ENCODE measurements at places on chromosomes 16 and 17.

- DNase-seq = no peak
Measured at GRCh38 chr16:54193665-54194333, 92.8 kb downstream of the IRX3 start.

GRCh38 chr17:2482218-2482617 lies 29.5 kb downstream of the METTL16 start:
- DNase-seq = no peak

GRCh38 chr17:61144617-61145564 lies 254.8 kb upstream of the TBX2 start:
- DNase-seq = no peak

DNA sequence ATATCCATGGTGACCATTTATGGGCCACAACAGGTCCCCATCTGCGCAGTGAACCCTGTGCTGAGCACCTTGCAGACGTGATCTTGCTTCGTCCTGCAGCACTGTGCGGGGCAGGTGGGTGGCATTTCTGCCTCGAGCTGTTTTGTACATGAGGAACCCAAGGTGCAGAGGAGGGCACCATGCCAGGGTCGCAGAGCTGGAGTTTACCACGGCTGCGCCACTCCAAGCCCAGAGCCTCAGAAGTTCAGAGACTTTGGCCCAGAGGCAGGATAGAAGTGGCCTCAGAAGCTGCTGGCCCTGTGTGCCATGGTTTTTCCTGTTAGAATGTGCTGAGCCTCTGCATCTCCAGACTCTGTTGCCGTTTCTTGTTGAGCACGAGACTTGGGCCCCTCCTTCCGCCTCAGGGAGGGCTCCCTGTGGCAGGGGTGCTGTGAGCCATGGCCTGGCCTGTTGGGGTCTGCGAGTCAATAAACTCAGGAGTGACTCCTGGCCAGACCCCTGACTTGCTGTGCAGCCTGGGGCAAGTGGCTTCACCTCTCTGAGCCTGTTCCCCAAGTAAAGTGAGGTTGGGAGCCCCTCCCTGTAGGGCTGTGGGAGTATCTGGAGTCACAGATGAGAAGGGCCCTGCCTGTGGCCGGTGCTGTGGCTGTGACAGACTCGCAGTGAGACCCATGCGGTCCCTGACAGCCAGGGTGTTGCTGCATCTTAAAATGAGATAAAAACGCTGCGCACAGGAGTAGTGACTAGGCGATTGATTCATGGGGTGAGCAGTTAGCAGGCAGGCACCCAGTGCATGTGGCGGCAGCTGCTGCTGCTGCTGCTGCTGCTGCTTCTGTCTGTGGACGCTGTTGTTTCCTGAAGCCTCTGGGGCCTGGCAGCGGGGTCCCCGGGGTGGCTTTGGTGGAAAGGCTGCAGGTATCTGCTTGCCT lies 11.8 kb downstream of the MAP2K3 start:
- DNase-seq = no peak

DNA sequence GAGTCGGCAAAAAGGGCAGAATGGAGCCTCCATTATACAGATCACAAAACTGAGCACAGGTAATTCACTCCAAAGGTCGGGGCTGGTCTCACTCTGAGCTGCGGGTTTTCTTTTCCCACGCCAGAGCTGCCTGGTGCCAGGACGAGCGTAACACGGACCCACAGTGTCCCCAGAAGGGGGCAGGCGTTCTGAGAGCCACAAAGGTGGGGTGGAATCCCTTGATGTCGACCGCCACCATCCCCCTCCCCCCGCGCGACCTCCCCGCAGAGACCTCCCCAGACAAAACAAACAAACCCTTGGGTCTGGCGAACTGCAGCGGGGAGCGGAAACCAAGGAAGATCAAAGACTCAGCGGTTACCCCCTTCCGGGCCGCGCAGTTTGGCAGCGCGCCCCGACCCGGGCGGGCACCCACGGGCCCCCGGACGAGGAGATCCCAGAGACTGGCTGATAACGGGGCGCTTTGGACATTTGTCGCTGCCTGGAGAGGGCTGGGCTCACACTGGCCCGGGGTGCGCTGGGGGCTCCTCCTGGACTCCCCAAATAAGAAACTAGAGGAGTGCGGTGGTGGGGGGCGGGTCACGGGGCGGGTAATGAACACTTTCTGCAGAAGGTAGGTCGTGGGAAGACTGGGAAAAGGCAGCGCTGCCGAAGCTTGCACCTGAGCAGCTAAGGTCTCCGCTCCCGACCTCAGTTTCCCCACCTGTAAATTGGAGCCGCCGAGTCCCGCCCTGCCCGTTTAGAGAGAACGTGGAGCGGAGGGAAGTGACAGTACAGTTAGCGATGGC lies 664 bp upstream of the NKD1 start:
- peak; percentile 8 for DNase-seq

GRCh38 chr17:12485361-12485906 lies 180.3 kb upstream of the MYOCD start:
- DNase-seq = no peak

- peak; percentile 10 for DNase-seq
Measured at GRCh38 chr17:58120195-58120822, 27.9 kb upstream of the OR4D1 start.

DNA sequence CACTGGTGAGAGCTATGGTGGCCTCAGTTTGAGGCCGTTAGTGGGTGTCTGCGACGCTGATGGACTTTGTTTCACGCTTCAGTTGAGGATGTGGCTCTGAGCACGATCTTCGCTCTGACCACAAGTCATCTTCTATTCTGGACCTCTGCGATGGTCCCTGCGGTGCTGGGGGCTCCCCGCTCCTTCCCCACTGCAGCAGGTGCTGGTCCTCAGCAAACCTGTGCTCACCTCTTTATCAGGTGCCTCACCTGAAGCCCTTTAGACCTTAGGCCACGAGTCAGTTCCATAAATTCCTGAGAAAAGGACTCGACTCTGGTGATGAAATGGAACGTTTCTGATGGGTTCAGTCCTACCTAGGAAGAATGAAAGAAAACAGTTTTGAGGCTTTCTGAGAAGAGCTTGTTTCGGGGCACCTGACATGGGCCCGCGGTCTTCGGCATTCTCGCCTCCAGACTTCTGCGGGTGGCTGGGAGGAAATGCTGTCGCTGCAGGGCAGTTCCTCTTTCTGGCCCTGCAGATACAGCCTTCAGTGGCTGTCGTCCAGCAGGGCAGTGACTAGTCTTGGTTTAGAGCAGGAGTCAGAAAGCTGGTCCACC lies 4.7 kb downstream of the KCTD5 start:
- DNase-seq = peak; percentile 66

DNA sequence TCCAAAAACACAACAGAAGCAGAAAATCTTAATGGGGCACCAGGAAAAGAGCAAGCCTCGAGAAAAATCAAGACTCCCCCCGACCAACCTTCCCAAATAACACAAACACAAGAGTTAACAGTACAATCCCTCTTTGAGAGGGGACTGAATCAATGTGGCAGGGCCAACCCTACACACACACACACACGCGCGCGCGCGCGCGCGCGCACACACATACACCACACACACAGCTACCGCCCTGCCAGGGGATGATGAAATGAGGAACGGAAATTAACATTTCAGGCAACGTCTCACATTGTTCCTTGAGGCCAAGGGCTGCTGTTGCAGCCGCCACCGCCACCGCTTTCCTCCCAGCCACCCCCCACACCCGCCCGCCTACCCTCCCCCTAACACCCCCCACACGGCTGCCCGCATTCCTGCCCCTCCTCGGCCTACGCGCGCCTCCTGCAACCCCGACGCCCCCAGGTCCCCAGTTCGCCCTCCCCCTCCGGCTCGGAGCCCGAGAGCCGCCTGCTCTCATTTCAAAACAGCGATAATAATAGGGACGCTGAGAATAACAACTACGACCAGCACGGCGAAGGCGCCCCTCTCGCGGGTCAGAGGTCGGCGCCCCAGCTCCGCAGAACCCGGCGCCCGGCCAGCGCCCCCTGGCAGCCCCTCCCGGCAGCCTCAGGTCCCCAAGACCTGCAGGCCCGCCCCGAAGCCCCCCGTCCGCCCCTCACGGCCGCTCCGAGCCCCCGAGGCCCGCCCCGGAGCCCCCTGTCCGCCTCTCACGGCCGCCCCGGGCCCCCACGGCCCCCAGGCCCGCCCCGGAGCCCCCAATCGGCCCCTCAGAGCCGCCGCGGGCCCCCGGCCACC lies 1.1 kb downstream of the ANKRD11 start:
- DNase-seq = peak; percentile 94

- DNase-seq = no peak
Measured at GRCh38 chr16:49454426-49455180, 81.0 kb downstream of the C16orf78 start.

GRCh38 chr17:78130437-78131101 lies at the start of gene TMC8:
Gene TMC8 (plus strand): TSS chr17:78130771. CDS start chr17:78131589, 818 bp downstream.
- peak; percentile 85 for DNase-seq

DNA sequence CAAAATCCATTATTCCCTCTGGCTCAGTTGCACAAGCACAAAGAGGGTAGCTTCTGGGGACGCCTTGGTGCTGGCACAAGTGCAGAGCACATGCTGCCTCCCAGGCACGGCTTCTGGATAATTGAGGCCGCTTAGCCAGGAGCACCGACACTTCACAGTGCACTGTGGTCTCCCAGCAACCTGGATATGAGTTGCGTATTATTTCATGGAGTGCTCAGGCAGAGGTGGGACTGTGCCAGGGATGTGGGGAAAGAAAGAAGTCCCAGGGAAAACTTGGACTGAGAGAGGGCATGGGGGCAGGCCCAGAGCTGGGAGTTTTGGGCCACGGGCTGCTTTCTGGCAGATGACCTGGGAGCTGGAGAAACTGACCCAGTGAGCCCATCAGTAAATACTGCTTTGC lies 37.5 kb downstream of the MPRIP start:
- no peak for DNase-seq

DNA sequence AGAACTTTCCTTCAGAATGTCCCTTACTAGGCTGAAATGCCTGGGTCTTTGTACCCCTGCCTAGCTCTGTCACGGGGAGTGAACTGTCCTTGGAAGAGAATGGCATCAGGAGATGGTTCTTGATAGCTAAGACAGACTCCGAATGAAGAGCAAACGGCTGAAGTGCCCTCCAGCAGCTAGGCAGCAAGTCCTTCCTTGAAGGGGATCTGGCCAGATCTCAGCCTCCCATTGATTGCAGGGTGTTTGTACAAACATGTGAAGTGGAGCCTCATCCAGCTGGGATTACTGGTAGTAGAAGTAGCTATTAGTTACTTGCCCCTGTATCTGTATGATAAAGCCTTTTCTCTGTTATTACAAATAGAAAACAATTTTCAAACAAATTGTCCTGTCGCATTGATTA lies 30.9 kb downstream of the LRRC36 start:
- DNase-seq = no peak

DNA sequence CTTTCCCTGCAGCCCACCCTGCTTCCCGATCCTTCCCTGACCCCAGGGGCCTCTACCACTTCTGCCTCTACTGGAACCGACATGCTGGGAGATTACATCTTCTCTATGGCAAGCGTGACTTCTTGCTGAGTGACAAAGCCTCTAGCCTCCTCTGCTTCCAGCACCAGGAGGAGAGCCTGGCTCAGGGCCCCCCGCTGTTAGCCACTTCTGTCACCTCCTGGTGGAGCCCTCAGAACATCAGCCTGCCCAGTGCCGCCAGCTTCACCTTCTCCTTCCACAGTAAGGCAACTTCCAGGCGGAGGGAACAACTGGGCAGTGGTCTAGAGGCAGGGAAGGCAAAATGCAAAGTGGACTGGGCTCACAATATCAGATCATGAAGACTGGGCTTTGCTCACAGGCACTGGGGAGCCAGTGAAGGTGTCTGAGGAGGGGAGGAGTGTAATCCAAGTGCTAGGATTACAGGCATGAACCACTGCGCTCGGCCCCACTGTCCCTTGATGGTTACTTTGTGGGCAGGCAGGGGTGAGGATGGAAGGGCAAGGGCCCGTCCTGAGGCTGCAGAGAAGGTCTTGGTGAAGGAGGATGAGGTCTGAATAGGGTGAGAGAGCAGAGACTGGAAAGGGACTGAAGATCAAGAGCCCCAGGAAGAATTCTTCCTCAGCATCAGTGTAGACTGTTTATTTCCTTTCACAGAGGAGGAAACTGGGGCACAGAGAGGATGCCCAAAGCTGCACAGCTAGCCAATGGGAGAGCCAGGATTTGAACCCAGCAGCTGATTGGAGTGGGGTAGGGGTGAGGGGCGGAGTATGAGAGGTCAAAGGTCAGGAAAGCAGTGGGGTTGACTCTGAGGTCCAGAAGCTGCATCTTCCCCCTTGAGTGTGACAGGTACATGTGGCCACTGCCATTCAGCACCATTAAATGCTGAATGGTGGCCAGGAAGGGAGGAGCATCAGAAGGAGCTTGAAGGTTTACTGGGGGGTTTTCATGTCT lies 16.5 kb upstream of the ADGRG3 start:
- DNase-seq = no peak

- DNase-seq = no peak
Measured at GRCh38 chr17:74206332-74206818, 2.9 kb downstream of the RPL38 start.

DNA sequence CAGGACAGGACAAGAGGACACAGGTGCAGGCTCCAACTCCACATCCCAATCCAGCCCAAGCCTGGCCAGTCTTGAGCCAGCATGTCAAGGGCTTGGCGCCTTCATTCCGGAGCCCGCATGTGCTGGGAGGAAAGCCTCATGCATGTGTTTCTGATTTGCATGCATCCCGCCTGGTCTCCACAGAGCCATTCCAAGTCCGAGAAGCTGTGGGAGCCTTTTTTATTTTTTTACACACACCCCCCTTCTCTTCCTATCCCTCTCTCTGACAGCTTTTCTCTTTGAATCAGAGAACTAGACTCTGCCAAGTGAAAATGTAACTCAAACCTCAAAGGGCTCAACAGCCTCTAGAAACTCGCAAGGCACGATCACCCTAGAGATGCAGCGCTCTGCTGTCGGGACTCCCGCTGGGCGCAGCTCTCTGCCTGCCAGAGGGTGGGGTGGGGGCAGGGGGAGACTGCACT lies 45.1 kb downstream of the NOG start:
- no peak for DNase-seq

GRCh38 chr17:34412534-34412933 lies 49.5 kb upstream of the CCL1 start:
- DNase-seq = no peak

GRCh38 chr17:33459078-33459940 lies 166.2 kb upstream of the ASIC2 start:
- DNase-seq = peak; percentile 15

DNA sequence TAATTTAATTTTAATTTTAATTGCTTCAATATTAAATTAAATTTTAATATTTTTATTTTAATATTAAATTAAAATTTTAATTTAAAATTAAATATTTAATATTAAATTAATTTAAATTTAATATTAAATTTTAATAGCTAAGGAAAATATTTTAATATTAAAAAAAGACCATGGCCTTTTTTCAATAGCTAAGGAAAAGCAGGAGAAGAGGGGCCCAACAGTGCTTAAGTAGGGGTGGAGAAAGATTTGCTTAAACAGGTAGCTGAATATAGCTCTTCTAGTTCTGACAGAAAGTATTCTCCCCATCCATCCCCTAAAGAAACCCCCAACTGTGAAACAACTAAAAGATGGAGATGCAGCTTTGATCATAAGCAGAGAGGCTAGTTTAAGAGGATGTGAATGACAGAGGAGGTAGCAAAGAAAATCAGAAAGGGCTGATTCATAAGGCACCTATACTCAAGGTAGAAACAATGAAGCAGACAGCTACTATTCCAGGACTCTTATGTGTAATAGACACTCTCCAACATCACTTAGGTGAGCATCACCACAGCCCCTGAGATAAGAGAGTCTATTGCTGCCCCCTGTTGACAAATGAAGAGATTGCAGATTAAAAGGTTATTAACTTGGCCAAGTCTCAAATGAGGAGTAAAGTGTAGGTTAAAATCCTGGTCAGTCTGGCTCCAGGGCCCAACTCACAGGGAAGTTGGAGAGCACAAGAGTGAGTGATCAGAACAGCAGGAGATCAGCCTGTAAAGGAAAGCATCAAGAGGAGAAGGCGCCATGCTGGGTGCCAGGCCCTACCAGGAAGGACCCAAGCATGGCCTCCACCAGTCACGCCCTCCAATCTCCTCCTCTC lies 7.8 kb upstream of the RNASEK start:
- no peak for DNase-seq

GRCh38 chr16:66652661-66653360 lies 43.7 kb downstream of the CMTM4 start:
- DNase-seq = no peak

Data from GM12864 (cell line).